Fibroblast of skin of scalp (primary cell): ENCODE measurements at places on chromosomes 2 and 18.

- no peak for DNase-seq
Observed at GRCh38 chr2:63053081-63053888, 2.7 kb downstream of the OTX1 start.

DNA sequence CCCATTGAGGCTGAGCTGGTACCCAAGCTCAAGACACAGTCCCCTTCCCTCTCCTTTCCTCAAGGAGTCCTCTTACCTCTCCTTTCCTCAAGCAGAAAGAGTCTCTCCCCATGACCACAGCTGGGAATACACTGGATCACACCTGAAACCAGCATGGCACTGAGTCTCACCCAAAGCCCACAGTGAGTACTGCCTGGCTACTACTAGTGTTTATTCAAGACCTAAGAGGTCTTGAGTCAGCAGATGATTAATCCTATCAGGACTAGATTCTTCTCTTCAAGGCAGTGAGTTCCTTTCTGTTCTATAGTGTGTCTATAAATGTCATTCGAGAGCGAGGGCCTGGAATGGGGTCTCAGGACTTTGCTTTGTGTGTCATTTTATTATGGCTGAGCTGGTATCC, 111.4 kb downstream of the METTL4 start:
- DNase-seq, result no peak

GRCh38 chr2:27072920-27073319, 1.5 kb upstream of the OST4 start:
- peak; percentile 55 for DNase-seq

GRCh38 chr18:63073481-63073880, 246.1 kb downstream of the BCL2 start:
- no peak for DNase-seq

DNA sequence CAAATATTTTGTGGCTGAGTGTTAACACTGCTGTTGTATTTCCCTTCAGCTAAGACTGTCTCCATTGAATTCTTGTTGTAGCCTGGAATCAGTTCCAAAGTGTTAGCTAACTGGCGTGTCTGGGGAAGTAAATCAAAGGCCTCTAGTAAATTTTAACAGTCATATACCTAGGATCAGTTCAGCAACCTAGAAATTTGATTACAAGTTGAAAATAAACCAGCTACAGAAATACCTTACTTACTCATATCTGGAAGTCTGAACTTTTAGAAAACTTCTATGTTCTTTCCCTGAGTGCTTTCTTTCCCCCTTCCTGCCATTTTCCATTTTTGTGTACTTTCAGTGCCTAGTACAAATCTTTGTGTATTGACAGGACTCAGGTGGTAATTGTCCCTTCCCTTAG, 396.7 kb upstream of the DCC start:
- DNase-seq, result no peak

GRCh38 chr2:25293145-25293544, 48.6 kb downstream of the DNMT3A start:
- no peak for DNase-seq

DNA sequence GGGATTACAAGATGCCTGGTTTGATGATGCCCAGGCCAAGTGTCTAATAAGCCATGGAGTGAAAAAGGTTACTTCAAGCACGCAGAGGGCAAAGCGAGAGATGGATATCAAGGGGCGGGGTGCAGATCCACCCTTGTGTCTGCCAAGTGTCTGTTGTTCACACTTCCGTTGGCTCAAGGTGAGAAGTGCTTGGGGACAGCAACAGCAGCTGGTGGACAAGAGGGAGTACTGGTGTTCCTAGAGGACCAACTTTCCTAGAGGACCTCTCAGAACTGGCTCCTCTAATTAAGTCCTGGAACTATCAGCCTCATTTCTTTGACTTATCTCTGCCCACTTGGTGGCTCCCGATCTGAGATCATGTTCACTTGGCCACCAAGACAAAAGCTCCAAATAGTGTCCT, 299.1 kb downstream of the PRKCE start:
- no peak for DNase-seq

DNA sequence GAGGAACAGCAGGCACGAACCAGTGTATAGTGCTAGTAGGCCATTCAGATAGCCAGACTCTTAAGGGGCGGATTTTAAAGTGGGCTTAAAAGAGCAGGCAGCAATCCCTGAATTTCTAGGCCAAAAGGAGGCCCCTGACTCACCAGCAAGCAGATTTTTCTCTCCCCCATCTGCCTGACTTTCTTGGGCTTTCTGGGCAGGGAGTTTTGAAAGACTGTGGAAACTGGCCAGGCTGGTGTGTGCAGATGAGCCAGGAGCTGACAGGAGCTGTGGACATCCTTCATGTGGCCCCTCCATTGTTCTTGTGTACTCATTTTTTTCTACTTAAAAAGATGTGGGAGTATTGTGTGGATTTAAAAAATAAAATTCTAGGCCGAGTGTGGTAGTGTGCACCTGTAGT, 59.0 kb downstream of the GLI2 start:
- peak; percentile 60 for DNase-seq

GRCh38 chr18:3706279-3707097, 256.5 kb downstream of the TGIF1 start:
- DNase-seq, result no peak

- DNase-seq, result no peak
Observed at GRCh38 chr2:119771331-119771730, 11.6 kb downstream of the PTPN4 start.

- peak; percentile 66 for DNase-seq
Observed at GRCh38 chr2:25587361-25587760, 86.0 kb downstream of the DTNB start.

DNA sequence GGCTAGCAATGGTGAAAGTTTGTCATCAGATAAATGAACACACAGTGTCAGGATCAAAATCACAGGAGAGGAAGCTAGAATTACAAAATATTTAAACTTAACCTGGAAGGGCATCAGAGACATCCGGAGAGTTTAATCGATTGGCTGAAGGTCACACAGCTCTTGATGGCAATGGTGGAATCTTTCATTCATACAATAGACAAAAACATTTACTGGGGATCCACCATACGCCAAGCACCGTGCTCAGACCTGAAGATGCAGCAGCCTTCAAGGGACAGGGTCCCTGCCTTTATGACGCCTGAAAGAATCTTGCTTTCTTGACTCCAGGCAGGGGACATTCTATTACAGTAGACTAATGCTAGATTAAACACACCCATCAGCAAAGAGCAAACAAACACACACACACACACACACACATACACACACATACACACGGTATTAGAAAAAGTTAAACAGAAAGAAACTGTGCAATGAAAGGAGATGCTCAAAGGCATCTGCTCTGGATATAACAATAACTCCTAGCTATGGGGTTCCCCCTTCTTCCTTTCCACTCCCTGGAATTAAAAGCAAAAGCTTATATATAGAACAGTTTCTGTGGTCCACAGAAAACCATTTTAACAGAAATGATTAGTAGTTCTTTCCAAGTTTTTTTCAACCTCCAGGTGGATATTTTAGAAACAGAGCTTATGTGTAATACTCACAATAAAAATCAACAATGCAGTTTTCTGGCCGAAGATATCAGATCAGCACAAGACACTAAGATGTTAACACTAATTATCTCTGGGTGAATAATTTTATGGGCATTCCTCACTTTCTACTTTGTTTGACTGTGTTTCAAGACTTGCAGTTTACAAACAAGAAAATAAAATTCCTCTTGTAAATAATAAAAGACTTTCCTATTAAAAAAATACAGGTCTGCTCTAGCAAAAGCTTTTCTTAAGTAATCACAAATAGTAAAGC, 151.7 kb downstream of the ANKRD44 start:
- no peak for DNase-seq

GRCh38 chr2:98793897-98794830, 63.2 kb upstream of the MGAT4A start:
- DNase-seq, result no peak

DNA sequence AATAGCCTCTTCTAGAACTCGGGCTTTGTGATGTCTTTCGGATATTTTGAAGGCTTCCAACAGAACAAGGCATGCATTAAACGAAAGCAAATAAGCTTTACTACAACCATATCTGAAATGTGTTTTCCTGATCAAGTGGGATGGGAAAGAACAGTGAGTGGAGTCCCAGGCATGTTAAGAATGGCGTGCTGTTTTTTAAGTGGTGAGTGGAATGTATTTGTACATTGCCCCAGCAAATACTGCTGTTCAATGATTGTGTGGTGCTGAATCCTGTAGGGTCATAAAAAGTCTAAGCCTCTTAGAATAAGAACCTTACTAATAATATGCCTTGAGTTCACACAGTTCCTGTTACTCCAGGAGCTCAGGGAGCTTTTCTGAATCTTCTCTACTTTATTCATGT, 52.5 kb downstream of the POMC start:
- DNase-seq, result peak; percentile 58

DNA sequence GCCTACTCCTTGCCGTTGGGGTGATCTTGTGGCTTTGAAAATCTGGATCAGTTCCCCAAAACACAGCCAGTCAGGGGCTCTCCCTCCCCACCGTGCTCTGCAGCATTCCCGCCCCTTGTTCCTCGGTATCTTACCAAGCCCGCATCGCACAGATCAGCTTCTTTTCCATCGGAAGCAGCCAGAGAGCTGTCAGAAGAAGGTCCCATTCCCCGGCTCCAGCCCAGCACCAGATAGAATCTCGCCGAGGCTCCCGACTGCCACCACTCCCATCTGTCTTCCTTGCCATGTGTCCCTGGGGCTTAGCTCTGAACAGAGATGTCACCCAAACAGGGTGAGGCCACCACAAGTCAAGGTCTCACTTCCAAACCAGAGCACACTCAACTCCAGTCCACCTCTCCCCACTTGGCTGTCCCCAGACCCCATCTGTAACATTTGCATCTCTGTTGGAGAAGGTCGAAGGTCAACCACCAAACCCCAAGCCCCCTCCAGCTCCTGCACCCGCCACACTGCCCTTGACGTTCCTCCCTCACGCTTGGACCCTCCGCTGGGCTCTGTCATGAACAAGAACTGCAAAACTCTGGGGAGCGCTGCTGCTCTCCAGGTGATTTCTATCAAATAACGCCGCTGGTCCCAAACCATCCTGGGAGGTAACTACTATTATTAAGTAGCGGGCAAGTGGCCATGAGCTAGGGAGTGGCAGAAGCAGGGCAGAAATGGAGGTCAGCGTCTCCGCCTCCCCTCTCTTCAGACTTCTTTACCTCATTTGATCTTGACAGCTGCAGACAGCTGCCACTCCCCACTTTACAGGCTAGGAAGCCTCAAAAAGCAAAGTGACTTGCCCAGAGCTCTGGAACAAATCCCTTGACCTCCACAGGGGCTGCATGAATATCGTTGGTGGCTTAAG, 70.0 kb upstream of the TAF1B start:
- DNase-seq, result no peak

- DNase-seq, result peak; percentile 38
Observed at GRCh38 chr2:75064691-75065396, 106.4 kb downstream of the POLE4 start.

GRCh38 chr2:218289639-218290315, 2.5 kb downstream of the TMBIM1 start:
- no peak for DNase-seq

DNA sequence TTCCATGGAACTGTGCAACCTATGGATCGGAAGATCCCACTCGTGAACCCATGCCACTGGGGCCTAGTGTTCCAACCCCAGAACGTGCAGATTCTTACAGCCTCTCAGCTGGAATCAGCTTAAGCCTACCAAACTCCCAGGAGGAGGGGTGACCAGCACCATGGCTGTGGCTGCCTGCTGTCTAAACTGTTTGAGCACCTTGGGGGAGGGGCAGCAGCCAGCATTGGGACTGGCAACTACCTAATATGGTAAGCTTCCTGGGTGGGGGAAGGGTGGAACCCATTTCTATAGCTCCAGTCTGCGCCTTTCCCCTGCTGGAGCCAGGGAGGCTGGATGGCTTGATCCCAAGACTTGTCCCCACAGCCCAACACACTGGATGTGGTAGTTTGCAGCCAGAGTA, 10.7 kb upstream of the POLE4 start:
- no peak for DNase-seq

DNA sequence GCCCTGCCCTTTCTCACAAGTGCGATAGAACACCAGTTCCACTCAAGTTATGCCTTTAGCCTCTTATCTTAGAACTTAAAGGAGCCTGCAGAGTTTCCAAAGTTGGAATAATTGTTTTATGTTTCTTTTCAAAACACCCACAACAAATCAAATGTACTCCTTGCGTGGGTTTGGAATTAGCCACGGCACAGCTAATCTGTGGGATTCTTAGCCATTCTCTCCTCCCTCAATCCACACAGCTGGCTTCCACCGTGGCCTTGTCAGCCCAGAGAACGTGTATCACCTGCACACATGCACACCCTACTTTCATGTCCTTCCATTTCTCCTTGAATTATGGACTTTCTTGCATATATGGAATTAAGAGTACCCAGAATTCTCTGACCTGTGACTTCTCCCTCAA, 135.1 kb upstream of the LTBP1 start:
- no peak for DNase-seq

DNA sequence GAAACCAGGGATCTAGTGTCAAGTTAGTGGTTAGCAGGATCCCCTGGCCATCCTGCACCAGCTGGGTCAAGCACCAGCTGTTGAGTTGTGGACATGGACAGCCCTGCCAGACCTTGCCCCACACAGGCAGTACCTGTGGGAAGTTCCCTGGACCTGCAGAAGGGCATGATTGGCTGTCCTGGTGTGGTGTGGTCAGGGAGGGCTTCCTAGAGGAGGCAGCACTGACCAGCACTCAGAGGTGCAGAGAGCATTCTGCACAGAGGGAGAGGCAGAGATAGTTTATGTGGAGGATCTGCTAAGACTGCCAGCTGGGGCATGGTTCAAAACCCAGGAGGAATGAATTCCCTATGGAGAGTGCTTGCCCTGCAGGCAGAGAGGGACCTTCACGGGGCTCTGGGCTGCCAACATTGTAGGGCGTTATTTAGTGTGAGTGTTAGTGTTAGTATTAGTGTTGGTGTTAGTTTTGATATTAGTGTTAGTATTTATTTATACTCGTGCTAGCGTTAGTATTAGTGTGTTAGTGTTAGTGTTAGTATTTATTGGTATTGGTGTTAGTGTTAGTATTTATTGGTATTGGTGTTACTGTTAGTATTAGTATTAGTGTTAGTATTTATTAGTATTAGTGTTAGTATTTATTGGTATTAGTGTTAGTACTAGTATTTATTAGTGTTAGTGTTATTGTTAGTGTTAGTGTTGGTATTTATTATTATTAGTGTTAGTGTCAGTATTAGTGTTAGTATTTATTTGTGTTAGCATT, 31.9 kb downstream of the TWIST2 start:
- no peak for DNase-seq

GRCh38 chr2:42101206-42102023, 53.6 kb downstream of the PKDCC start:
- DNase-seq, result peak; percentile 93

GRCh38 chr2:203569677-203570316, 34.7 kb upstream of the RAPH1 start:
- no peak for DNase-seq
